ENCODE measurements at places on chromosomes 4 and X.
A peak's percentile ranks its signal among the peaks of the same experiment; 100 is the strongest.

DNA sequence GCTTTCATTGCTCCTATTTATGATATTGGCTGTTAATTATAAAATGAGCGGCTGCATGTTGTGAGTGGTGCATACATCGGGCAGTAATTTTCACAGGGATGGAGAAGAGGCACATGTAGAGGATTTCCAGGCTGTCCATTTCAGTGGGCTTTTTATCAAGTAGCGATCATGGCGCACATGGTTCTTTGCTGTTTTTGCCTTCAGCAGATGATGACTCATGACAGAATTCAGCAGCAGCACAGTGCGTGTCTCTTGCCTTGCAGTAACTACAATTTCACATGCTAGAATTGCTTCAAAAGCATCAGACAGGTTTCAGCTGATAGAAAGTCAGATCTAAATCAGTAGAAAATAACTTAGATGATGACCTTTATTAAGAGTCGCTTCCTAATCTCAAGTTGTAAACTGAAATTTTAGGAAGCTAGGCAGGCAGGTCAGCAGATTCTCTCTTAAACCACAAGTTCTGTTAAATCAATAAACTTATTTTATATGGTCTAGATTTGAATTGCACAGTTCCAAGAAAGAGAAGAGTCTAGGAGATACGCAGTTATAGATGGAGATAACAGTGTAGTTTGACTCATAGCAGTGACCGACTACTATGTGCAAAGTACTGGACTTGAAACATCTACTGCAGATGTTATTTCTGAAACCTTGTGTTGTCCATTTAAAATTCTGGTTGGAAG, 35.8 kb downstream of the LRP2BP start:
- DNase-seq: no peak

DNA sequence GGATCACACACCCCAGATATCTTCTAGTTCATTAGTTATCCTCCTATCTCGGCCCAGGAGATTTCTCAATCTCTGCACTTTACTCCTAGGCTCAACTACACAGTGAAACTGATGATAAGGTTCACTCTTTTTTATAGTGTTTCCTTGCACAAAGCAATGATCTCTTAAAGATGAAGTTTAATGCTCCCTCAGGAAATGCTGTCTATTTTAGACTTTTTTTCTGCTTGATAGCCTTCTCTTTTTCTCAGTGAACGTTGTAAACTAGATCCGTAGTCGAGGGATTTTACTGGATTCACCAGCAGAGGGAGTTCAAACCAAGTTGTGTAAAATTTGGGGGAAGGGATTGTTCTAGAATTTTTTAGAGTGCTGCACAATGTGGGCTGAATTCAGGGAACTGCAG, 269.6 kb downstream of the GBA3 start:
- DNase-seq: no peak

DNA sequence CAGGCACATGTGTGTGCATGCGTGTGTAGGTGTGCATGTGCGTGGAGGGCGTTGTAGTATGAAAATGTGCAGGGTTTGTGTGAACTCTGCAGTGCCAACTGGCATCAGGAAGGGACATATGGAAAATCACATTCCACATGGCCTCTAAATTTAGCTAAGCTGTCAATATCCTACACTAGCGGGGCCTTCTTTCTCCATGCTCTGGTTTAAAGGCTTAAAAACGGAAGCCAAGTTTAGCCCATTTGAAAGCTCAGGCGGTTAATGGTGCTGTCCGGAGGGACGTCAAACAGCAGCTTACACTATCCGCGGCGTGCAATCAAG, 144.1 kb upstream of the NOCT start:
- DNase-seq: no peak

DNA sequence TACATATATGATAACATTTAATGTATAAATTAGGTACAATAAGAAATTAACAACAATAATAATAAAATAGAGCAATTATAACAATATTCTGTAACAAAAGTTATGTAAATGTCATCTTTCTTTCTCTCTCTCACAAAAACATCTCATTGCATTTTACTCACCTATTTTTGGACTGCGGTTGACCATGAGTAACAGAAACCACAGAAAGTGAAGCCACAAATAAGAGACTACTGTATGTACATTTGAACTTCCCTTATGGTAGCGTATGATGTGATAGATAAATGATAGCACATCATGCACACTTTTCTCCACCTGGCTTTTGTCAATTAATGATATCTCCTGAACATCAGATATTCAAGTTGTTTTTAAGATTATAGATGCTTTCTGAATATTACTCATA, 80.5 kb downstream of the HNRNPD start:
- DNase-seq: peak; percentile 29

DNA sequence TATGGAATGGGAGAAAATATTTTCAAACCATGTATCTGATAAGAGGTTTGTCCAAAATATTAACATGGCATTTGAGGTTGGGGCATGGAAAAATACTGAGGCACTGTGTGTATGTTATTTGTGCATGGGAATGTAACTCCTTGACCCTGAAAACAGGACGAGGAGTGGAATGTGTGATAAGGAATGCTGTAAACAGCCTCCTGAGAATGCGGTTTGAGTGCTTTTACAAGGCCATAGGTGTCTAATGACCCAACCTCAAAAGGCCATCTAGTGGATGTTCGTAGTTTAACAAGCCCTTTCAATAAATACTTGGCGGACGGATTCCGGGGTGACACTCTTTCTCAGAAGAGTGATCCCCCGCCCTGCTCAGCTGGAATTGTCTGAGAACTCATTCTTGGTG, 162.9 kb upstream of the USP9X start:
- DNase-seq: no peak

DNA sequence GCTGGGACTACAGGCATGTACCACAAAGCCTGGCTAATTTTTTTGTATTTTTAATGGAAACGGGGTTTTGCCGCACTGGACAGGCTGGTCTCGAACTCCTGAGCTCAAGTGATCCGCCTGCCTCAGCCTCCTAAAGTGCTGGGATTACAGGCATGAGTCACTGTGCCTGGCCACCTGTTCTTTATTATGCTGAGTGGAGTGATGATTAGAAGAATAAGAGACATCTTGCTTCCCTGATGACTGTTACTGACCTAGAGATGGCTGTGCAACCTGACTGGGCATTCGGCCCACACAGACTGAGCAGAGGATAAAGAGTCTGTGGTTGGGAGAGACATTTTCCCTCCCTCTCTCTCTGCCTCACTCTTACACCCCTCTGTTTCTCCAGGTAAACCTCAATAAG, 56.7 kb downstream of the SPINK2 start:
- no peak for DNase-seq

DNA sequence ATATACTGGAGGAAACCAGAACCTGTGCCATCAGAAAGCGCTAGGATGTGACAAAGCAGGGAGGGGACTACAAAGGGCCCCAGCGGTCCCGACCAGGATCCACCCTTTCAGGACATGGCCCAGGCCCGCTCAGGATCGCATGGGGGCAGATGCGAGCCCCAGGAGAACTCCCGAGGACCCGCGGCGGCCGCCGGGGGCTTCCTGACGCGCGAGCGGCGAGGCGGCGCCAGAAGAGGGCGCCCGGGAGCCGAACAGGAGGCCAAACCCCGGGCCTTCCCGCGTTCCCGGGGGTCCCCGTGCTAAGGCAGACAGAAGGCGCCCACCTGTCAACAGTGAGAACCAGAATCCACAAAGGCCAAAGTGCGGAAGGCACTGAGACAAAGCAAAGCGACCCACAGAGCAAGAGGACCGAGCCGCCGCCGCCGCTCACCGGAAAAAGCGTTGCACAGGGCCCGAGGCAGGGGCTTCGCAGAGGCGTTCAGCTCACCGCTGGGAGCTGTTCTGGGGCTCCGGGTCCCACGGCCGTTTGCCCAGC, 7.3 kb upstream of the OPN1LW start:
- peak; percentile 61 for DNase-seq

- no peak for DNase-seq
Measured at GRCh38 chr4:23242962-23243361, 550.2 kb downstream of the GBA3 start.

DNA sequence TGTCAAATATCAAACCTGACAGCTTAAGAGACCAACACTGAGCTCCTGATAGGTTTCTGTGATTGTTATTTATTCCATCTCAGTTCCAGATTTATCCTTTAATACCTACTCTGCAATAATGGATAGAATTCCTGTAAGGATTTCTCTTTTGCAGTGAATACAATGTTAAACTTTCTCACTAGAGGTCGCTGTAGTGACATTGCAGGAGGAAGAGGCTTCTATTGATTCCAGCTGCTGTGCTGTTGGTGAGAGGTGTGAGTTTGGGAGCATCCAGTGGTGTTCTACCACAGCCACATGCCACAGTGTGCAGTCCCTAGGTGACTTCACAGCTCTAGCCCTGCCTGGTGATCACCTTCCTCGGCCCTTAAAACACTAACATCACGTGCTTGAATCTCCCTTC, 34.6 kb upstream of the DCAF8L2 start:
- DNase-seq: no peak

DNA sequence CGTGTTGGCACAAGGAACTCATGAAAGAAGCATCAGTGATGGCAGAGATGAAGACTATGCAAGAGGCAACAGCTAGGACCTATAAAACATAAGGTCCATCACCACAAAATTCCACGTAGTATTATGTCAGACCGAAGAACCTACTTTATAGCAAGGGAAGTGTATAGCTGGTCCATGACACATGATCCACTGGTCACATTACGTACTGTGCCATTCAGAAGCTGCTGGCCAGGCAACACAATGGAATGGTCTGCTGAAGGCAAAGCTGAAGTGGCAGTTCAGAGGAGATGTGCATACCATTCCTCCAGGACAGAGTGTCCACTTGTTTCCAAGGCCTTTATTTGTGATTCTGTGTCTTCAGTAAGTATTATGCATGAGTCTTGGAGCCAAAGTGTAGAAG, 215.5 kb upstream of the UGT8 start:
- no peak for DNase-seq

- no peak for DNase-seq
Measured at GRCh38 chr4:105246712-105247111, 100.0 kb downstream of the TET2 start.

DNA sequence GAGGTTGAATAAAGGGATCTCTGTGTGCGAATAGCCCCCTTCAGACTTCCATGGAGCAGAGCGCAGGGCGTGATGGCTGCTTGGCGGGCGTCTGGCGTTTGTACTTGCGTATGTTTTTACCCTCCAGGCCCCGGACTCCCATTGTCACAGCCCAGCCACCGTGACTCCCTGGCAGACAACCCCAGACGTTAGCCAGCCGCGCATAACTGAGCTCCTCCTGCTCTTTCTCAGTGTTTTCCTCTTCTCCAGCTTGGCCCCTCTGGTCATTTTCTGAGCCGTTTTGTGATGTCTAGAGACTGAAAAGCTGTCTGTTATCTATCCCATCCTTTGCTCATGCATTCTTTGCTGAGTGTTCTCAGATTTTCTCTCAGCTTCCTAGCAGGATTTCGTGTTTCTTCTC, 54.3 kb downstream of the IGFBP7 start:
- no peak for DNase-seq

GRCh38 chr4:181647396-181648147, 595.6 kb upstream of the TENM3 start:
- DNase-seq: no peak

DNA sequence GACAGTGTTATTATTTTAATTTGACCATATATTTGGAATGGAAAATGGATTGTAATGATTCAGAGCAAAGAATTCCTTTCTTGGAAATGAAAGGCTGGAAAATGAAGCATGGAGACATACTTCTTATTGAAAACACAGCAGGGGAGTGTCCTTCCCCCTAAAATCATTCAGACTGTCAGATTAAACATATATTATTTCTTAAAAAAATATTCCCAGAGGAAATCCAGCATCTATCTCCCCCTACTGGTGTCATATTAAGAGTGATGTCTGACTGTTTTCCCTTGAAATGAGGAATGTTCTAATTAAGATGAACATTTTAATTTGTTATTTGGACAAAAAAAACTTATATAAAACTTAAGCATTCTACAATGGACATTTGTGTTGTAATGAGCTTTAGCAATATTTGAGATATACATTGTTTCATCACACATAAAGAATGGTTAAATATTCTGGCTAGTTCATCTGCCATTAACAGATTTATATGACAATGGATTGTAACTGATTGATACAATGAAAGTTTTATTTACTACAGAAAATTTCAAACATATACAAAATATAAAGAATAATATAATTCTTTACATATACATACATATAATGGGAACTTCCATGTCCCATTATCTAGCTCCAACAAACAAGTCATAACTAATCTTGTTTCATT, 264.6 kb downstream of the SPRY1 start:
- DNase-seq: no peak

DNA sequence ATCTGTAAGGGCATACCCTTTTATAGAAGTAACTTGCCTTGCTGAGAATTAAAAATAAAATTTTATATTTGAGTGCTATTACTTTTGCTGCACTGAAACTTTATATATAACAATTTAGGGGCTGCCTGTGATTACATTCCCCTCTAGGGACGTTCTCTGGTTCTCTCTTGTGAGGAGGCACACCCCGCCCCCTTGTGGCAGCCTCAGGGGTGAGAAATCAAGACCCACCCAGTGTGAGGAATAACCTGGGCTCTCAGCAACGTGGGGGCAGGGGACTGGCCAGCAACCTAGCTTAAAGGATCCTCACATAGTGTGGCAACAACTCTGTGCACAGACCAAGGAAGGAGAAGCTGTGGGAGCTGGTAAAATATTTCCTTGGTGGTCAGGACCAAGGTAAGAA, 43.7 kb downstream of the MAGEA9 start:
- DNase-seq: no peak

DNA sequence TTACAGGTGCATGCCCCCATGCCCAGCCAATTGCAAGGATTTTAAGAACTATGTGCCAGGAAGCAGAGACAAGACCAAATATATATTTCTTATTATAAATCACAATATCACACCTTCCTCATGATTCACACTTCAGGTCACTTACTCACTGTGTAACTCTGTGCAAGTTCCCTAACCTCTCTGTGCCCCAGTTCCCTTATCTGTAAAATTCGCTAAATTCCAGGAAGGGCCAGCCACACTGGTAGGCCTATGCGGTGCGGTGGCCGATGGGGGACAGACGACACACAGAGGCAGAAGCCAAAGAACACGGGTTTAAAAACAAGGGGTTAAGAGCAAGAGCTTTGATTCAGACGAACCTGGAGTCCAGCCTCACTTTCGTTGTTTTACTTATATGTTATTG, 2.8 kb downstream of the TRIM2 start:
- no peak for DNase-seq
